NCI-H187 treated with DMSO at 0.1 percent for 48 hours (cell line): ENCODE measurements at places on chromosomes 1 and 21.
A peak's percentile ranks its signal among the peaks of the same experiment; 100 is the strongest.

DNA sequence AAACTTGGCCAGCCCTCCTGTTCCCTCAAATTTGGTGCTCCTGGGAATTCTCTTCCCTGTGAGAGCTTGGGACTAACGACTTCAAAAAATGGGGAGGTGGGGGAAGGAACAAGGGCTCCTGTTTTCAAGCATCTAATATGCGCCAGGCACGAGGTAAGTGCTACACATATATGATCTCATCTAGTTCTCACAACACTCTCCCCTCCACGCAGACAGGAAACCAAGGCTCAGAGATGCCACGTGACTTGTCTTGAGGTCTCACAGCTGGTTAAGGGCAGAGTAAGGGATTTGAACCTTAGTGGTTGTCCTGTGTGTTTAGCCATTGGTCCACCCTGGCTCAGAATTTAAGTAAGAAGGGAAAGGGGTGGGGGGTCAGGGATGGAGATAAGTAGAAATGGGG, 125.9 kb downstream of the DMRTB1 start:
- no peak for DNase-seq

DNA sequence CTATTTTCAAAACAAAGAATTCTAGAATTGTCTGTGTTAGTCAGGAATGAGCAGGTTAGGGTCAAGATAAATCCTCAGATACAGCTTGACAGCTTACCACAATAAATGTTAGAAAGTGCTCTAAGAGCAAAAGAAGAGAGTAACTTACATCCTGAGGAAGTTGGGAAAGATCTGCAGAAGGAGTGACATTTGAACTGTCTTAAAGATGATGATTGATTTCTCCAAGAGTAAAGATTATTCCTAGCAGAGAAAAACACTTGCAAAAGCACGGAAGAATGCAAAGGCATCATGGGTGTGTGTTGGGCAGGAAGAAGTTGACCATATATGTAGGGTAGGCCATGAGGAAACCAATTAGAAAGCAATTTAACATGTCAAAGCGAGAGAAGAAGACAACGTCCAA, 175.4 kb downstream of the LRRC7 start:
- no peak for DNase-seq

- DNase-seq, result no peak
Observed at GRCh38 chr1:192951691-192952460, 107.3 kb downstream of the UCHL5 start.

DNA sequence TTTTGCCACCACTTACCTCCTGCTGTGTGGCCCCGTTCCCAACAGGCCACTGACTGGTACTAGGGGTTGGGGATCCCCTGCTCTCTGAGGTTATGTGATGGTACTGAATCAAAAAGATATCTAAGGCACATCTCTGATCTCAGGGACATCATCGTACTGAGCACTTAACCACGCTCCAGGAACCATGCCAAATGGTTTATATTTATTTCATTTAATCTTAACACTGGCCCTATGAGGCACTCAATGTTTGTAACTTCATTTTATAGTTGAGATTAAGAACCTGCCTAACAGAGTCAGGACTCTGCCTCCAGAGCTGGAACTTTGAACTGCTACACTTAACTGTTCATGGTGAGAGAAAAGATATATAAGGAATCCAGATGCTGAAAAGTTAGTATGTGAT, 98.0 kb upstream of the HP1BP3 start:
- DNase-seq, result no peak

DNA sequence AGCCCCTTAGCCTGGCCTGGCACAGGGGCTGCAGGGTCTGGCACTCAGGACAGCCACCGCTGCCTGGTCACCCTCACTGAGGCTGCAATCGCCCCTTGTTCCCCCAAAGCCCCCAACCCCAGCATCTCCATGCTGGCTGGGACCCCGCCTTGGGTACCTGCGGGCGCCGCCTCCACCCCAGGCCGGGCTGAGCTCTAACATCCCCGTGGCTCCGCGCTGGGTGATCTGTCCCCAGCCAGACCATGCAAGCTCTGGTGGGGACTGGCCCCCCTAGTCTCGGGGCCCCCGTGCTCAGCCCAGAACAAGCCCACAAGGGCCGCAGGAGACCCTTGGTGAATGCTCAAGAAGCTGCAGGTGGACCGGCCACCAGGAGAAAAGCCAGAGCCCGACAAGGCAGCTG, 62.4 kb downstream of the MEGF6 start:
- no peak for DNase-seq

GRCh38 chr1:102640872-102641271, 467.4 kb downstream of the COL11A1 start:
- no peak for DNase-seq

DNA sequence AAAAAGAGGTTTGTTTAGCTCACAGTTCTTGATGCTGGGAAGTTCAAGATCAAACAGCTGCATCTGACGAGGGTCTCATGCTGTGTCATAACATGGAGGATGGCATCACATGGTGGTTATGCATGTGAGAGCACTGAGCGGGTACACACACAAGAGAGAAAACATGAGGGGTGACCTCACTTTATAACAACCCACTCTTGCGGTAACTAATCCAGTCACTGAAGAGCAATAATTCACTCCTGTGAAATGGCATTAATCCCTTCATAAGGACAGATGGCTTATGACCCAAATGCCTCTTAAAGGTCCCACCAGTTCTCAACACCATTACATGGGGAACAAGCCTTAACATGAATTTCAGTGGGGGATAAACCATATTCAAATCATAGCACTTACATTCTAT, 23.2 kb upstream of the CHIT1 start:
- DNase-seq, result peak; percentile 96
